GM04503 (cell line): ENCODE measurements at places on chromosomes 11 and 22.

DNA sequence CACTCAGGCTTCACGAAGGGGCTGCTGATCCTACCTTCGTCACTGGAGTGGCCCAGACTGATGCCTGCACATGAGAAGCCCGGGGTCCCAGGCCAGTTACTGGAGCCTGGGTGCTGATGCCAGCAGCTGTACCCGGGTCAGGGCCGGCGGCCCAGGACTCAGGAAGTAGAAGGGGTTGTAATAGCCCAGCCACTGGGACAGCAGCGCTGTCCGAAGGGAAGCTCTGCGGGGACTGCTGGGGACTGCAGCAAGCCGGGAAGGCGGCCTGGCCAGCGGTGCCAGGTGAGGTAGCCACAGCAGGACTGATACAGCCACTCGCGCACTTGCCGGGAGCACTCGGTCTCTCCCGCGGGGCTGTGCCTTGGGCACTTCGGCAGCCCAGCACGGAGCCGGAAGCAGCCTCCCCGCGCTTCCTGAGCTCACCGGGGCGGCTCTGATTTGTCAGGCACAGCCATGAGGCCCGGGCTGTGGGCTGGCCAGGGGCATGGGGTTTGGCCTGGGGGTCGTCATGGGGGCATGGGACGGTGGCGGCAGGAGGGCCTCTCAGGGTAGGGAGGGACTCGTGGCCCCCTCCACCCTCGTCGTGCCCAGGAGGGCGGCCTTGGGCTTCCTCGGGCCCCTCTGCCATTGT lies 13.9 kb upstream of the OR8K1 start:
- DNase-seq, result no peak

DNA sequence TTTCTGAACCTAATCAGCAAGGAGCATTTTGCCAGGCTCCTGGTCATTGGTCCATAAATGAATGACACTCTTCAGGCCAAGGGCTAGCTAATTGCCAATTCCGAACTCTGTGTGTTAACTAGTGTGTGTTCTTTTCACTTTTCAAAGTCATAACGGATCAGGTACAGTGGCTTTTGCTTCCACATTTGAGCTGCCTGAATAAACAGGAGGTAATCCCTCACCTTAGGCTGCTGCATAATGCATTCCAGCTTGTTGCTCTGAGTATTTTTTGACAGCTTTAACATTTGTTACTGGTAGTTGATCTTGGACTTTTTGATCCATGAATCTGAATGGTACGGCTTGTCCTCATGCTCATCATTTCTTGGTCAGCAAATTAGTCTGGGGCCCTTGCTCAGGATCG lies 485.1 kb downstream of the CNTN5 start:
- no peak for DNase-seq

DNA sequence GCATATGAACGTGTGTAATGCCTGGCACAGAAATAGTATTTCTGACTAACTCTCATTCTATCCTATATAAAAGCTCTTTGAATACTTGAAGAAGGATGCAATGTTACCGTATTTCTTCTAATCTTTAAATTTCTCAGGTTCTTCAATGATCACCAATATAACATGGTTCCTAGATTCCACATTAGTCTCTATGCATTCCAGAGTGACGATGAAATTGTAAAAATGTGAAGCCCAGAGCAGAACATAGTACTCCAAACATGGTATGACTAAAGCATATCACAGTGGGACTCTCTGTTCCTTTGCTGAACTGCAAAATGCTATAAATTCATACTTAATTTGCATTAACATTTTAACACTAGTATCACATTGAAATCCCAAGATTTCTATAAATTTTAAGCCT lies 877.6 kb upstream of the CHORDC1 start:
- no peak for DNase-seq

GRCh38 chr11:96019810-96020747 lies 96.2 kb upstream of the MTMR2 start:
- no peak for DNase-seq

GRCh38 chr11:2587976-2588748 lies 111.6 kb downstream of the KCNQ1OT1 start:
- DNase-seq, result no peak

DNA sequence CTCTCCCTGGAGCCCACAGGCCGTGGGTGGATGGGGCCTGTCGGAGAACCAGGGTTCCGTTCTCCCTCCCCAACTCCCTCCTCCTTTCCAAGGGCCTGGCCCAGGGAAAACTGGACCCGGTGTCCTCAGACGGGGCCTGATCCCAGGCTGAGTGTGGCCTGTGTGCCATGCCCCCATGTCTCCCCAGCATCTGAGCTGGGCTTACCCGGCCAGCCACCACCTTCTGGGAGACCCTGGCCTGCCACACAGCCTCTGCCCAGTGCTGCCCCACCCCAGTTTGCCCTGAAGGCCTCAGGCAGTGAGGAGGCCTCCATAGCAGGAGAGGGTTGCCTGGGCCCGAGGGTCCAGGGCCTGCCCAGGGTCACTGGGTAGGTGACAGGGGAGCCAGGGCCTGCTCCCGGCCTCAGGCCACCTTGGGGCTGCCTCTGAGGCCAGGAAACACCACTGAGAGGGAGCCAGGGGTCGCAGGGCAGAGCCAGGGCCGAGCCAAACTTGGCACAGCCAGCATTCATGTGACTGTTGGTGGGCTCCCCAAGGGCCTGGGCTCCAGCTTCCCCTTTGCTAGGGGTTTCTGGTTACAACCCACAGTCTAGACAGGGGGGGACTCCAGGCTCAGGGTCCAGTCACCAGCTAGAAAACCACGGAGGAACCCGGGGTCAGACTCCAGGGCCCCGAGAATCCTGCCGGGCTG lies 590 bp upstream of the IFITM10 start:
- no peak for DNase-seq

DNA sequence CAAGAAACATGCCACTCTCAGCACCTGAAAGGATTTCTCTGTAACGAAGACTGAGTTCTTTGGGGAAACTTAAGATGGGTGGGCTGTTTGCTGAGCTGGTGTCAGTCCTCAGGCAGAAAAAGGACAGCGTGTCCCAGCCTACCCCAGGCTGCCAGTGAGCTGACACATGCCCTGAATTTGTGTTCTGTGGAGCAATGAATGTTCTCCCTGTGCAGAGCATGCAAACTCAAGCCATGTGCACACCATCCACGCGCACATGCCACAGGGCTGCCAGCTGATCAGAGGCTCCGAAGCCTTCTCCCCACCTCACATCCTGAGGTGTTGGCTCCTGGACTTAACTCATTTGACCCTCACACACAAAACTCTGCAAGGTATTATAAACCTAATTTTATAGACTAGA lies 104.9 kb downstream of the KCNC1 start:
- DNase-seq, result no peak

DNA sequence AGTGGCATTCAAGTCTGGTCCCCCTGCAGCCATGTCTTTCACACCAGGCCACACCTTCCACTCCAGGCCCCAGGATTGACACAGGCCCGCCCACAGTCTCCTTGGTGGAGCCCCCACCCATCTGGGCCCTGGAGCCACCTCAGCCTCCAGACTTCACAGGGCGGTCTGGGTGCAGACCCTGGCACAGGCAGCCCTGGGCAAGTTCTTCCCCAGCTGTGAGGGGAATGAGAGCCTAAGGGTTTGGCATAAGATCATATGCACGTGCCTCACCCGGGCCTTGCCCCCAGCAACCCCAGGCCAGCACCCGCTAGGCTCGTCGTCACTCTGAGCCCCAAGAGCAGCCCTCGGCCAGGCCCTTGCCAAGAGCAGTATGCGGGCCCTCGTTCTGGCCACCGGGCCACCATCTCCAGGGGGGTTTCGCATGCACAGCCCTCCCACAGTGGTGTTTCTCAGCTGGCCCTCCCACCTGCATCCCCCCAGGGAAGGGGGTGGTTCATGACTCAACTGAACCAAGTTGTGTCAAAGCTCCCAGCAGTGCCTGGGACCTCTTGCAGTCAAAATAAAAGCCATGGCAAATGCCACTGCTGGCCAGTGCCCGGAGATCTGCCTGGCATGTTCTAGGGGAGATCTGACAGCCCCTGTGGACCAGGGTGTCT lies 70.4 kb upstream of the KCNQ1OT1 start:
- DNase-seq, result no peak

GRCh38 chr22:25845985-25846745 lies 104.2 kb downstream of the MYO18B start:
- no peak for DNase-seq

GRCh38 chr11:9385327-9385899 lies 961 bp downstream of the IPO7 start:
- no peak for DNase-seq

GRCh38 chr11:3995307-3995706 lies 99.3 kb upstream of the RRM1 start:
- peak; percentile 24 for DNase-seq

GRCh38 chr11:121154486-121155314 lies 53.7 kb downstream of the TECTA start:
- no peak for DNase-seq

DNA sequence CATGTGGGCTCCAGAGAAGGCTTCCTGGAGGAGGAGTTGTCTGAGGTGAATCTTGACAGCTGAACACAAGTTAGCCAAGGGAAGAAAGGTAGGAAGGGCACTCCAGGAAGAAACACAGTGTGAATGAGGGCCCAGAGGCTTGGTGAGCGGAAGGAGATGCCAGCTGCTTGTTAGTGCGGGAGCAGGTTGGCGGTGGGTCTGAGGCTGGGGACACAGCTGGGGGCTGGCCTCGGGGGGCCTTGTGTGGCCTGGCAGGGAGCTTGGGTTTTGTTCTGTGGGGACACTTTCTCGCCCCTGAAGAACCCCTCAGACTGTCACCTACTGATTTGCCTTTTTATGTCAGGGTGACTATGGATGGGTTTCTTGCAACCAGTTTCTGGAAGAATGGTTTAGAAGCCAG lies 160.0 kb downstream of the ST3GAL4 start:
- no peak for DNase-seq

DNA sequence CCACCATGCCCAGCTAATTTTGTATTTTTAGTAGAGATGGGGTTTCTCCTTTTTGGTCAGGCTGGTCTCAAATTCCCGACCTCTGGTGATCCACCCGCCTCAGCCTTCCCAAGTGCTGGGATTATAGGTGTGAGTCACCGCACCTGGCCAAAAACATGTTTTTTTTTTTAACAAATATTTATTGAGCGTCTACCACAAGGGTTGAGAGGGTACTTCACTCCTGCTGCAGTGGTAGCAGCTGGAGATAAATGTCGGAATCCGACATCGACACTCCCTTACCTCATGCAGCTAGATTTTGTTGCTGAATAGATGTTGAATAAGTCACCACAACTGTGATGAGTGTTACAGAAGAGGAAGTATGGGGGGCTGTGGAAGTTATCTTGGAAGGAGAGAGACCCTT lies 971 bp downstream of the DNAJB13 start:
- no peak for DNase-seq
